ENCODE measurements at places on chromosomes 5 and 9. TPM values are rescaled to one million over a fixed set of nuclear protein-coding genes. Genes with fewer than 3 reads are reported as not detected.

DNA sequence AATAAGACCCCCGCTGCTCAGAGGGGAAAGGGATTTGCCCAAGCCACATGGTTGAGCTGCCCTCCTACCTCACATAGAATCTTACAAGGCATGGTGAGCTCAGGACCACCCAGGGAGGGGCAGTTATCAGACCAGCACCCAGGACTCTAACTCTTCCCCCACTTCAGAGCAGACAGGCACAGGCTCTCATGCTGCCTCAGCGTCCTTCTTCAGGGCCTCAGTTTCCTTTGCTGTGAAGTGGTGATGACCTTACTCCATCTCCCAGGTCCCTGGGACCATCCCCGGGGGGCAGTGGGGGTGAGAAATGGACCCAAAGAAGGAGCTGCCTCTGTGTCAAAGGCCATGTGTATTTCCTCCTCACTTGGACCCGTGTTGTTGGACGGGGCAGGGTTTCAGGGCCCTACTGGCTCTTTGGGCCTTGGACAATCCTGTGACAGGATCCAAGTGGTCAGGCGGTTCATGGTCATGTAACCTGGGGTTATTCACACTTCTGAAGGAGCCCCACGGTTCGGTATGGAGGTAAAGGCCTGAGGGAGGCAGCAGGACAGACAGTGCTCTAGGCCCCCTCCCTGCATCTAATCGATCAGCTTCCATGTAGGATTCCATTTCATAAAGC is 31.7 kb upstream of the CSF1R start:
- no peaks in the 10 kb centered on the region for H3K4me1 ChIP-seq
- H3K27me3 ChIP-seq, result no peaks in the 10 kb centered on the region
- H3K4me3 ChIP-seq, result no peak overlapping the region

Gene DDX4
- not detected for total RNA-seq

DNA sequence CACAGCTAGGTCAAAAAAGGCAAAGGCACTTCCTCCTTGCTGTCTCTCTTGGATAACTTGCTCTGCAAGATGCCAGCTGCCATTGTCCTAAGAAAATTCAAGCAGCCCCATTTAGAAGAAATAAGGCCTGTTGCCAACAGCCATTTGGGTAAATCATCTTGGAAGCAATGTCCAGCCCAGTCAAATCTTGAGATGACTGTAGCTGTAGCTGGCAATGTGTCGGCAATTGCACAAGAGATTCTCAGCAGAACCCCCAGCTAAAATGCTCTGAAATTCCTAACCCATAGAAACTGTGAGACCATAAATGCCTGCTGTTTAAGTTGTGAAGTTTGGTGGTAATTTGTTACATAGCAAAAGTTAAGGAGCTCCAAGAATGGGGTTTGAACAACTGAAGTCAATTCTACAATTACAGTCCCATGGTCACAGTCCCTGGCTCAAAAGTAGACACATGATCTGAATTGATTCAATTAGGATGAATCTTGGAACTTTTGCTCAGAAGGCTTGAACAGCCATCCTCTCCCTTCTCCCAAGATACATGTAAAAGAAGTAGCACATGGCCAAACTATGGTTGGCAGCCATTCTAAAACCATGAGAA is 151.1 kb downstream of the MPDZ start:
- no peaks in the 10 kb centered on the region for H3K4me1 ChIP-seq
- no peaks in the 10 kb centered on the region for H3K36me3 ChIP-seq
- H3K27me3 ChIP-seq, result no peaks in the 10 kb centered on the region
- no peak overlapping the region for H3K27ac ChIP-seq
- DNase-seq, result no peak
- H3K4me3 ChIP-seq, result no peak overlapping the region

Gene GPR151
- not detected for total RNA-seq

Gene GKAP1
- 13.3 TPM for total RNA-seq

Data from breast epithelium (tissue), 4 donors.